ENCODE measurements at places on chromosomes 4 and X.

GRCh38 chr4:164866817-164867490, 10.0 kb upstream of the APELA start:
- no peak for DNase-seq

DNA sequence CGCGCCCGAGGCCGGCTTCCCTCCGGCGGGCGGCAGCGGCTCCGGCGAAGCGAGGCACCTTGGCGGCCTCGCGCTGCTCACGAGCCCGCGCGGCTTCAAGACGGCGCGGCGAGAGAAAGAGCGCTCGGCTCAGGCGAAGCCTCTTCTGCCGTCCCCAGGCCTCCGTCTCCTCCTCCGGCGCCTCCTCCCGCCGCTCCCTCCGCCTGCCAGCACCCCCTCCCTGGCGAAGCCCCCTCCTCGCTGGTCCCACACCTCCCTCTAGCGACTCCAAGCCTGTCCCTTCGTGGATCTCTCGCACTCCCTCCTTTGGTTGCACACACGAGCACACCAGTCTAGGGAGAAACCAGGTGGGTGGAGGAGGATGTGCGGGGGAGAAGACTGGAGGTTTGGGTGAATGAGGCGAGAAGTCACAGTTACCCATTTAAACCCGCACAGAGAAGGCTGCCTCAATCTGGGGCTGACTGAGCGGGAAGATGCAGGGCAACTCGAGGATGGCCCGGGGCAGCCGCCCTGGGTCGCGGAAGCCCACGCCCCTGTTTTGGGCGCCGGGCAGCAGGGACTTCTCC, at the start of gene CAMK2D:
CAMK2D (minus strand) TSS at position 119 of the 566 bp plus-strand sequence. CDS start 670 bp downstream, outside the sequence.
- peak; percentile 27 for DNase-seq

GRCh38 chr4:109611045-109611646, 51.1 kb downstream of the MCUB start:
- DNase-seq, result no peak

DNA sequence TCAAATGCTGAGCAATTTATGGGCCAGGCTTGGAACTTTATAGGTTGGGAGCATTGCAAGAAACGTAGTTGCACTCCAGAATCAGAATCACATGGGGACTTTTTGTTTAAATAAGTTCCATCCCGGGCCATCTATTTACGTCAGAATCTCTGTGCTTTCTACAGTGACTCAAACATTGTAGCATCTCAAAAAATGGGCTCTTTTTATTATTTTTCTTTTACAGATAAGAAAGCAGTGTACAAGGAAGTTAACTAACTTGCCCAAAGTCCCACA, 10.2 kb downstream of the CC2D2A start:
- DNase-seq, result no peak

DNA sequence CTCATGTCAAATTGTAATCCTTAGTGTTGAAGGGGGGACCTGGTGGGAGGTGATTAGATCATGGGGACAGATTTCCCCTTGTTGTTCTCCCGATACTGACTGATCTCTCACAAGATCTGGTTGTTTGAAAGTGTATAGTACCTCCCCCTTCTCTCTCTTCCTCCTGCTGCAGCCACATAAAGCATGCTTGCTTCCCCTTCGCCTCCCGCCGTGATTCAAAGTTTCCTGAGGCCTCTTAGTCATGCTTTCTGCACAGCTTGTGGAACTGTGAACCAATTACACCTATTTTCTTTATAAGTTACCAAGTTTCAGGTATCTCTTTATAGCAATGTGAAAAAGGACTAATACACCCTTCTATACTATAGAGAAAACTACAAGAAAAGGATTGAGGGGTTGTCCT, 1170.5 kb upstream of the AGA start:
- no peak for DNase-seq

DNA sequence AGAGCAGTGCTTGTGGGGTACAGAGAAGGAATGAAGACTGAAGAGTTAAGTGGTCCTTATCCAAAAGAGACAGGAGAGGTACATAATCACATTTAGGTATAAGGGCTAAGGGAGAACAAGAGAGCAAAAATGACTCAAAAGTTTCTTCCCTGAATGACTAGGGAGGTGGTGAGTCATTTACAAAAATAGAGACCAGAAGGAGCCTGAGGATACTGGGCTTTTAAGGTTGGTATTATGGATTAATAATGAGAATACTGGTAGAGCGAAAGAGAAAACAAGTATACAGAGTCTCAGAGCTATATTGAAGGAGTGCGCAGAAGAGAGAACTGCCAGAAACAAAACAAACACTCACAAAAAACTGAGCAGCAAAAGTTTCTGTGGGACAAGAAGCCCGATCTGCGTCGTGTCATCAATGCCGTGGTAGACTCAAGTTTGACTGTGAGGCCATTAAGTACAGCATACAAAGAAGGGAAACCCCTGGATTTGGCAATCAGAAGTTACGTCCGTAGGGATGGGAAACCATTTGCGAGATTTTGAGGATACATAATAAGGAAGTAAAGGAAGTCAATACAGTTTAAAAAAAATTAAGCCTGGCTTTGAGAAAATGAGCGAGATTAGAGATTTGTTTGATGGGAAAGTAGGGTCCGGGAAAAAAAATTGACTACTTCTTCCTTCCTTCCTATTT, 129.1 kb upstream of the STIM2 start:
- DNase-seq, result no peak

GRCh38 chr4:179867300-179867878, 2375.8 kb upstream of the TENM3 start:
- DNase-seq, result no peak

DNA sequence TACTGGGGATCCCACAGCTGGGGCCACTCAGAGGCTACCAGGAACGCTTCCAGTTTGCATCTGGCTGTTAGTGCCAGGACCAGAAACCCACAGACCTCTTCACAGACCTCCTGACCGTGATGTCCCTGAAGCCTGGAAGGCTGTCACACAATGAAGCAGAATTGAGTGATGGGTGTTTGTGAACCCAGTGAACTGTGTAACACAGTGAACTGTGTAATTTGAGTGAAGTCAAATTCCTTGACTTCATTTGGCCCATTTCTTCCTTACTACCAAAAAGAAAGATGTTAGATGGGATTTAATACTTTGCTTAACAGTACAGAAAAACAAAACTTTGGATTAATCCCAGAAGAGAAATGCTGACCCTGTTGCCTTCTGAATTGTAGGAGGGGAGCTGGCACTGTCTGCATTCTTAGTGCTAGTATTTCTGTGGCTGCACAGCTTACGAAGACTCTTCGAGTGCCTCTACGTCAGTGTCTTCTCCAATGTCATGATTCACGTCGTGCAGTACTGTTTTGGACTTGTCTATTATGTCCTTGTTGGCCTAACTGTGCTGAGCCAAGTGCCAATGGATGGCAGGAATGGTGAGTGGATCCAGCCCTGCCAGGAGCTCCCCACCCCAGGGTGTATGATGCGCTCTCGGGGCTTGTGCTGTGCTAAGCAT, 17.8 kb downstream of the SRD5A3 start:
- no peak for DNase-seq

DNA sequence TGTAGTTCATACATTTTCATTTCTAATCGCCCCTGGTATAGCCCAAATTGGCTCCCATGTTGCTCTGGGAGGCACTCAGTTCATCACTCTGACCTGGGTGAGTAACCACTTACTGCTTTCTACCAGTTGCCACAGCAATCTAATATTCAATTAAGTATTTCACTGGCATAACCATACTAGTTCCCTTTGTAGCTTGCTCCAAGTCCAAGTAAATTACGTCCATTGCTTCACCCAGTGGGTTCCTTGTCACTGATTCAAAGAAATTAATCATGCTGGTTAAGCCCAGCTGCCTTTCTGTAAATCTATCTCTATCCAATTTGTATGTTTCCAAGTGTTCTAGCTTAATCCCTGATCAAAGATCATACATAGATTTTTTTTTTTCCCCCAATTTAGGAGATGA, 92.0 kb upstream of the CBR4 start:
- DNase-seq, result no peak

GRCh38 chr4:128521648-128522111, 234.1 kb upstream of the PGRMC2 start:
- no peak for DNase-seq

GRCh38 chrX:13750204-13750603, 15.7 kb downstream of the OFD1 start:
- no peak for DNase-seq

GRCh38 chr4:7238300-7238960, 46.1 kb downstream of the SORCS2 start:
- DNase-seq, result no peak

- no peak for DNase-seq
These were observed 19.7 kb upstream of the NWD2 start for GRCh38 chr4:37224854-37225253.

- DNase-seq, result no peak
These were observed 190.9 kb downstream of the NDST4 start for GRCh38 chr4:114922592-114922933.

DNA sequence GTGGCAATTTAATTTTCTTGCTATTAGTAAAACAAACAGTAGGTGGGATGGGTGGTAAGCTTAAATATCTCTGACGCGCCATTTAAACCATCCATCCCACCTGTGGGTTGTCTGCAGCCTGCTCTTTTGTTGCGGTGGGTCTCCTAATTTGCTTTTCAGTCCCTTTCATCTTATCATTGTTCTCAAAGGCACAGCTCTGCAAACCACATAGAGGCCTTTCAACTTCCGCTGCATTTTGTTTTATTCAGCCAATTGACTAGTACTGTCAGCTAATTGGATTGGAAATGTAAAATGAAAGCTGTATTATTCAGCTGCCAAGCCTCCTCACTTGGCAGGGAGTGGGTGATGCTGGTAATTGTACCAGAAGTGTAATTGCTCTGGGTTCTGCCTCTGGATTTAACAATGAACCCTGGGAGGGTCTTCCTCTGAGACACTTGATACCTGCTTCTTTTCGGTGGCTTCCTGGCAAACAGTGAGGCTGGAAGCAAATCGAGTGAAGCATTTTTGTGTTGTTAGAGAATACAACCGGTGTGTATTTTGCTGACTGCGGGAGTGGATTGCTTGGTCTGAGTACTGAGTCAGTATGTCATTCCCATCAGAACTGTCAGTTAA, 165.6 kb downstream of the FRAS1 start:
- DNase-seq, result peak; percentile 27

GRCh38 chrX:49186125-49187027, at the start of gene PRICKLE3:
PRICKLE3 (minus strand) TSS chrX:49186373; CDS start chrX:49186297, 76 bp downstream.
- DNase-seq, result peak; percentile 33

DNA sequence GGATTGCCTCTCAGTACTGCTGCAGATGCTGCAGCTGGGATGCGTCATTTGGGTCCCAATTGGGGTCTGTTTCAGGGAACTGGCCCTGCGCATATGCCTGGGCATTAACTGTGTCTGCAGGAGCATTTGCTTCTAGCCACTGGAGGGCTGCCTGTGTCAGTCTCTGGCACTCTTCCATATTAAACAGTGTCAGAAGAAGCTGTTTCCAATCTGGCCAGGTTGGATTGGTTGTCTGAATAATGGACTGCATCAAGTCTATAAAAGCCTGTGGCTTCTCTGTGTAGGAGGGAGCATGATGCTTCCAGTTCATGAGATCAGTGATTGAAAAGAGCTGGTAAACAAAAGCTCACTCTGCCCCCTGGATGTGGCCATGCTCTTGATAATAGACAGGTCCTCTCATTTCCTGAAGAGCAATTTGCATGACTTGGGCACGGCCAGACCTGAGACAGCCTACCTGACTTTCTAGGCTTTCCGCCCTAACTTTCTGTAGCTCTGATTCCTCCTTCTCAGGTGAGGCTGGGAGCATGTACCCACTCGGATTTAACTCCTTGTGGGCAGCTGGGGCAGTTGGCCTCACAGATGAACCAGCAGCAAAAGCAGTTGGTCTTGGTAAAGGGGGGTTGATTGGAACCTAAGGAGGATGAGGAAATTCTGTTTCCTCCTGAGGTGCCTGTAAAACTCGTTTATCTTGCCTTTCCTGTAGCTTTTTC, 29.2 kb downstream of the SULT1E1 start:
- DNase-seq, result peak; percentile 76

GRCh38 chr4:91984466-91984865, 319.3 kb upstream of the GRID2 start:
- no peak for DNase-seq

DNA sequence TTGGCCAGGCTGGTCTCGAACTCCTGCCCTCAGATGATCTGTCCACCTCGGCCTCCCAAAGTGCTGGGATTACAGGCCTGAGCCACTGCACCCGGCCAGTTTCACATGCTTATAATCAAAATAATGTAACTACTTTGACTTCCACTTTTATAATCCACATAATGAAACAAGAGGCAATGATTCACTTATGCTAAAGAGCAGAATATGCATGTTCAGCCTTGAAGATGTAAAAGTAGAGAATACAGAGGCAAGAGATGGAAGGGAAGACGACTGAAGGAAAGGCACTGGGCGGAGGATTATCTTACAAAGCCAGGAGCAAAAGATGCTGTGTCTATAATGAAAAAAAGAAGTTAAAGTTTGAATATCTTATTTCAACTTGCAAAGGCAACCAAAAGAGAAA, 13.3 kb upstream of the ZNF518B start:
- no peak for DNase-seq

DNA sequence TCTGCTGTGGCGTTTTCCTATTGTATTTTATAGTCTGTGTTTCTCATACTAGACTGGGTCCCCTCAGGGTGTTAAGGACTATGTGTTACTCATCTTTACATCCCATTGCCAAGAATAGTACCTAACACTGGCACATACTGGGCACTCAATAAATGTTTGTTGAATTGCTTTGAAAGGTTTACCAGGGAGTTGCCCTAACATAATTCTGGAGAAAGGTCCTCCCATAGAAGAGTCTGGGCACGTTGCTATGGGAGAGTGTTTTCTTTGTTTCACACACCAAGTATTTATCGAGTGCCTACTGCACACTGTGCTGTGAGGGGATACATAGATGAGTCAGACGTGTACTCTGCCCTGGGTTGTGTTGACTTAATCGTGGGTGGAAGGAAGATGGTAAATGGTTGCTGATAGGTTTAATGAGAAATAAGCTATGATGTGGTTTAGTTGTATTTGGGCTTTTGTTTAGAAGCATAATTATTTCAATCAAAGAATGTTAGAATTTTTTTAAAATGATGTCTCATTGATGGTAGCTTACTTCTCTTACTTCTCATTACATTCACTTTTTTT, 42.9 kb downstream of the AFF1 start:
- peak; percentile 10 for DNase-seq

DNA sequence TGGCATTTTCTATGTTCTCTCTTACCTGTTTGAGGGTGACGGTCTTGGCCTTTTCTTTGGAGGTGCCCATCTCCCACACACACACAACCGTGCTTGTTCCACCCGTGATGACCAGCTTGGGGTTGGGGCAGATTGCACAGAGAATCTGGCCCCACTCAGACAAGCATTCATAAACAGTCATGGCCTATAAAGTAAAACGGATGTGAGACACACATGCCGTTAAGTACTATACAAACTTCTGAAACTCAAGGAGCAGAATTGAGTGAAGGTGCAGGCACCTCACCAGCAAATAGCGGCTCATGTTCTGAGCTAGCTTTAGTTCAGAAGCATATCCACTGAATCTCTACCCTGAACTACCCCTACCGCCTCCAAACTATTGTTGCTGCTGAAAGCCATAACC, 107.6 kb downstream of the CDS1 start:
- DNase-seq, result no peak

DNA sequence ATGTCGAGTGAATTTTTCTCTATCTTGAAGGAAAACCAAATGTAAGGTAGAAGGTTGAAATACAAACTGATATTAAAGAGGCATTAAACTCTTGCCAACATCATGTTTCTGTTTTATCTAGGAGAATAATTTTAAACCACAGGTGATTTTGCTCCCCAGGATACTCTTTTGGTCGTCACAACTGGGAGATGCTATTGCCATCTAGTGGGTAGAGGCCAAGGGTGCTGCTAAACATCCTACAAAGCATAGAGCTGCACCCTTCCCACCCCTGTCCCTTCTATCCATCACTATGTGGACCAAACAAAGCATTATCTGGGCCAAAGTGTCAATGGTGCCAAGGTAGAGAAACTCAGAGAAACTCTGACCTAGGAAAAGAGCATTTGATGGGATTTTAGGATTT, 154.6 kb upstream of the MAGEB2 start:
- no peak for DNase-seq
